ENCODE measurements at places on chromosomes 11 and 22. TPM values are rescaled to one million over a fixed set of nuclear protein-coding genes. Genes with fewer than 3 reads are reported as not detected.

Gene GAL3ST1
- 0.09 TPM for total RNA-seq

Gene HPX
- total RNA-seq: 0.38 TPM

Gene APLNR
- total RNA-seq: 8.7 TPM

Gene TMPRSS6
- total RNA-seq: 0.57 TPM

Gene KRTAP5-2
- total RNA-seq: not detected

Gene XKR3
- 0.05 TPM for total RNA-seq

Gene GRM5
- 0.05 TPM for total RNA-seq

Gene QSER1
- total RNA-seq: 14.5 TPM

Gene CHRNA10
- 0.76 TPM for total RNA-seq

Gene RFPL2
- total RNA-seq: 0.19 TPM

Gene BDNF
- 0.24 TPM for total RNA-seq

Gene OR52B2
- total RNA-seq: not detected

Gene SLN
- 2.6 TPM for total RNA-seq

Gene UBQLNL
- 0.09 TPM for total RNA-seq

Gene OR2AT4
- total RNA-seq: not detected

Gene ARHGAP20
- total RNA-seq: 0.57 TPM

Gene CCDC134
- total RNA-seq: 14.4 TPM

Gene GRIA4
- under 0.01 TPM for total RNA-seq

Gene HEPHL1
- 0.14 TPM for total RNA-seq

Gene SCGB1D1
- total RNA-seq: 1.6 TPM

Gene CALCA
- total RNA-seq: 0.61 TPM

Gene APOL4
- total RNA-seq: 4.8 TPM

Gene NPTXR
- total RNA-seq: 0.28 TPM

Gene PRR5L
- 5.9 TPM for total RNA-seq

Gene DENND5A
- total RNA-seq: 45.8 TPM

Gene PDE2A
- total RNA-seq: 1.1 TPM

Gene OR5P2
- not detected for total RNA-seq

Gene CASP5
- total RNA-seq: 0.33 TPM

Gene GLYATL1
- 4.9 TPM for total RNA-seq

Gene SYCE3
- 0.19 TPM for total RNA-seq

Gene TRIM29
- total RNA-seq: 19.4 TPM

Gene GLB1L3
- total RNA-seq: 0.71 TPM

Gene MUC6
- 0.19 TPM for total RNA-seq

Gene CLCF1
- total RNA-seq: 0.19 TPM

Gene KRTAP5-7
- total RNA-seq: not detected

Gene KIF18A
- total RNA-seq: 14.0 TPM

Gene CNGA4
- total RNA-seq: 0.05 TPM

Gene IL17REL
- total RNA-seq: 5.9 TPM

Gene PKP3
- 7.7 TPM for total RNA-seq

Gene KCNK4
- total RNA-seq: not detected

Gene KCNQ1
- total RNA-seq: 0.94 TPM

Gene TOLLIP
- total RNA-seq: 10.9 TPM

Gene CCDC89
- total RNA-seq: 0.66 TPM

Gene TIGD3
- 1.0 TPM for total RNA-seq

Gene IGLL1
- total RNA-seq: 78.6 TPM

Gene CPT1B
- total RNA-seq: 8.5 TPM

Gene PIWIL4
- total RNA-seq: 2.5 TPM

Gene SMC1B
- total RNA-seq: 0.19 TPM

Gene RAB36
- 0.42 TPM for total RNA-seq

Gene PLEKHA7
- total RNA-seq: 2.0 TPM

Gene P2RY2
- 0.52 TPM for total RNA-seq

Gene SLC16A8
- 1.3 TPM for total RNA-seq

Gene GGT5
- 3.2 TPM for total RNA-seq

Gene GLB1L2
- 0.47 TPM for total RNA-seq

Gene NRXN2
- 0.85 TPM for total RNA-seq

Gene MYBPC3
- 0.09 TPM for total RNA-seq
